ENCODE measurements at places on chromosomes 5 and 9.

- DNase-seq, result no peak
Observed at GRCh38 chr9:76161541-76161940, 232.7 kb downstream of the RFK start.

DNA sequence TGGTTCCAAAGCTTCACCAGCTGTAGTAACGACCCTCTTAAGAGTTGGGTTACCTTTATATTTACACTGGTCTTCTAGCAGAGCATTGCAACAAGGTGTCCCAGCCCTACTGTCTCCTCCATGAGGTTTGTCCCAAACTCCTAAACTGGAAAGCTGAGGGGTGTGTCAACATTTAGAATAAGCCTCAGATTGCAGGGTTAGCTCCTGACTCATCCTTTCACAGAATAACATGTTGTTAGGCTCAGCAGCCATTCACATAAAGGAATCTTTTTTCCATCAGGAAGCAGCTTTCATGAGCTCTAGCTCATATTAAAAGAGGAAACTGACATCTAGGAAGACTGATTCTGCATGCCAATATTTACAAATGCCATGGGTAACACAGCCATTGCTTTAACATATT lies 238.7 kb downstream of the EFNA5 start:
- no peak for DNase-seq

DNA sequence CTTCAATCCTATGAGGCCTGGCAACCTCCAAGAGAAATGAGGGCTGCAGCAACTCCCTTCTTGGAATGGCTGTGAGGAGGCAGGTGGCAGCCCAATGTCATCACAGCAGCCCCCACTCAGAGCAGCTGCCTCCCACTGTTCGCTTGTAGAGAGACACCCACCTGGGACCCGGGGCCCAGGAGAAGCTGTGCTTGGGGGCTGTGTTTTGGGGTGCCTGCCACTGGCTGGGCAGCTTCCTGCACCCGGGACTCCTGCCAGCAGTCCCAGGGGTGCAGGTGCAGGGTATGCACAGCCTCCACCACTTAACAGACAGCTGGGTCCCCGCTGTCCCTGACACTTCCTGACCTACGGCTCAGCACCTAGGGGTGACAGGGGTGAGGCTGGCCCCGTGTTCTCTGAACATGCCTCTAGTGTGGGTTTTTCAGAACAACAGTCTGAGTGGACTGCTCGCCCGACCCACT lies 26.2 kb downstream of the NIPAL4 start:
- DNase-seq, result no peak

GRCh38 chr9:116234081-116234480 lies 80.5 kb downstream of the PAPPA start:
- no peak for DNase-seq

DNA sequence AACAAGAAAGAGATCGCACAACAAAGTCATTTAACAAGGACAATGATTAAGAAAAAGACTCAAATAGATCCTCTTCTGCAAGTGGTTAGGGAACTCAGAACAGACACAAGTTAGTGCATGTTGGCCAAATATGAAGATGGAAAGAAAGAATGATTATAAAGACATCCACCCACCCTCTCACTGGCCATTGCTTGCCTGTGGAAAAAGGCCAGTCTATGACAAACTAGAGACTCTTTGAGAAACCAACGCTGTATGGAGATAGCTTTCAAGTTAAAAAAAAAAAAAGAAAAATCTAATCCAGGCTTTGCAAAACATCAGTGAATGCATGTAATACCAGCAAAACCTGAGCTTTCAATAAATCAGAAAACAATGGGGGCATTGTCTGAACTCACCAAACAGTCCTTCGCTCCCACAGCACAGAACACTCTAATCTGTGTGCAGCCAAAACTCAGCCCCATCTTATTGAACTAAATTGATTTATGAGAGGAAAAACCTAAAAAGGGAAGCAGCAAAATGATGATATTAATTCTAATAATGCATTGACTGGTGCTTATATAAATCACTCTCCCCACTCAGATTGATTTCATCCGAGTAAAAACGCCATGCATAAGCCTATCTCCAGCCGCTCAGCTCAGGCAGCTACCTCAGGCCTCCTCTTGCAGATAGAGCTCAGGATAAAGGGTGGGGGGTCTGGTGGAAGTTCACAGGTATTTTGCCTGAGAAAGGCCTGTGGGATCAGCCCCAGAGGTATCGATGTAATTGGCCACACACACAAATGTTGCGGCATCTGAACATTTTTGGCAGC lies 547.1 kb downstream of the CCDC171 start:
- no peak for DNase-seq

GRCh38 chr5:27290172-27290571 lies 251.8 kb upstream of the CDH9 start:
- no peak for DNase-seq

GRCh38 chr5:155562158-155562557 lies 548.6 kb downstream of the KIF4B start:
- DNase-seq, result no peak

DNA sequence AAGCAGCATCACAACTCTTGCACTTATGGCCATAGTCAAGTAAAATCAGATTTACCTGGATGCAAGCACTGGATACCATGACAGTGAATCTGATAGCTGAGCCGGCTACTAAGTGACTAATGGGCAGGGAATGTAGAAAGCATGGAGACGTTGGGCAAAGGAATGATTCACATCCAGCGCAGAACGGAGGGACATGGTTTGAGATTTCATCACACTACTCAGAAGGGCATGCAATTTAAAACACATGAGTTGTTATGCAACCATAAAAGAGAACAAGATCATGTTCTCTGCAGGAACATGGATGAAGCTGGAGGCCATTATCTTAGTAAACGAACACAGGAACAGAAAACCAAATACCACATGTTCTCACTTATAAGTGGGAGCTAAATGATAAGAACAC lies 169.1 kb upstream of the PIK3R1 start:
- no peak for DNase-seq

DNA sequence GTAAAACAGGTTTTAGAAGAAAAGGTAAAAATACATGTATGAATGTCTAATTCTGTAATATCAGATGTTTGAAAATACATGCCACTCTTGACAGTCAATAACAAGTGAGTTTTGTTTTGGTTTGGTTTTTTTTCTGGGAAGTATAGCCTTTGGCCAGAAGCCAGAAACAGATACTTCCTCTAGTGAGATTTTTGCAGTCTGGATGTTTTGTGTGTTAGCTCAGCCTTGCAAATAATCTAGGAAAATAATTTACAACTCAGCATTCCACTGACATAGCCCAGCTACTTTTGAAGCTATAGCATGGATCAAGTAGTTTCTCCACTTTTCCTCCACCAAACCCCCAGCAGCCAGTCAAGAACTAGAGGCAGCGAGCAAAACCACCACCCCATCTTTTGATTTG lies 56.7 kb downstream of the SLC1A1 start:
- DNase-seq, result no peak

DNA sequence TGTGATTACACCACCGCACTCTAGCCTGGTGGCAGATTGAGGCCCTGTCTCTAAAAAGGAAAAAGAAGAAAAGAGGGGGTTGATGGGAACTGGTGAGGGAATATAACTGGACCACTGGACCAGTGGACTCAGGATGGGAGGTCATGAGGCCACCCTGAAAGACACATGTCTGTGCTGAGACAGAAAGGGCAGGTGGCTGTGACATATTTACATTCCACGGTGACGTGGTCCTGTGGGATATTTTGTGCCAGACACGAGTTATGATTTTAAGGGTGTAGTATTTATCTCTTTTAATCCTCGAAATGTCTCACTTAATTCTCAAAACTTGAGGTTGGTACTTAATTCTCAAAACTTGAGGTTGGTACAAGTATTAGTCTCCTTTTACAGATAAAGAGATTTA lies 32.9 kb downstream of the LHX2 start:
- DNase-seq, result no peak

GRCh38 chr9:79667120-79667519 lies 95.4 kb downstream of the TLE4 start:
- no peak for DNase-seq

DNA sequence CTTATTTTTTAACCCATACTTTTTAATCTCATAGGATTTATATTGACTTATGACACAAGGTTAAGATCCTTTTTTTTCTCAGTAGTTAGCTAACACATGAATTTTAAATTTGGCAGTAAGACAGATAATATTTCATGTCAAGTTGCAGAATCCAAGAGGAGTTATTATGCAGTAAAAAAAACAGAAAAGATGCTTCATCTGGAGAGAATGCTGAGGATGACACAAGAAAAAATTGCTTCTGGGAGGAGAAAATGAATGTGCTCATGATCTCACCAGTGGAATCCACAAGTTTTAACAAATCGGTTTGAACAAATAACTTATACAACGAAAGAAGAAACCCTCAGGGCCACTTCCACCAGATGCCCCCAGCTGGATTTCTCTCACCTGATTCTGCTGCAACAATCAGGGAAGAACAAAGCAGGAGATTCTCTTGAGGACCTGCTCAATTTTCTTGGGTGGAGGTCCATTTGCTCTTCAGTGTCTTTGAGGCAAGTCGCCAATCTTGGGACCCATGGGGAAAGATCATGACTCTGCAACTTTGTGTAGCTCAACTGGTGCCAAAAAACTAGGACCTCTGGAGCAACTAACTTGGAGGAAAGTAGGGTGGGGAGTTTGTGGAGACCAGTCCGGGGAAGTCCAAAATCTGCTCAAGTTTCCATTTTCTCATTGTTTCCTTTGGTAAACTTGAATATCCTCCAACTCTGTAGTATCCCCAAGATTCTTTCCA lies 50.5 kb upstream of the TNFSF15 start:
- no peak for DNase-seq

DNA sequence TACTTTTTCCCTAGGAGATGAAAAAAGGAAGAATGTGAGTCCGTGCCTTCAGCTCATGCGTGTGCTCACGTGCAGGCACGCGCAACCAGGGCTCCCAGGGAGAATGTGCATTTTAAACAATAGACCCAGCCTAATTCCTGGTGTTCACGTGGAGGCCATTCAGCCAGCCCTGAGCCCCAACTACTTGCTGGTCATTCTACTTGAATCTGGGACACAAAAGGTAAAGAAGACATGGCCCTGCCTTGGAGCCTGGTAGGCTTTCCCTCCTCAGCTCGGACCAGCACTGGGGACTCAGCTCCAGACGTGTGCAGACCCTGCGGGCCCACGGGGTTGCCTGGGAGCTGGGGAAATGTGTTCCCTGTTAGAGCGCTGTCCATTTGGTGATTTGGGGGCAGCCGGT lies 125.5 kb downstream of the MVB12B start:
- no peak for DNase-seq

GRCh38 chr9:113929634-113930389 lies 53.7 kb downstream of the ZNF618 start:
- DNase-seq, result no peak

DNA sequence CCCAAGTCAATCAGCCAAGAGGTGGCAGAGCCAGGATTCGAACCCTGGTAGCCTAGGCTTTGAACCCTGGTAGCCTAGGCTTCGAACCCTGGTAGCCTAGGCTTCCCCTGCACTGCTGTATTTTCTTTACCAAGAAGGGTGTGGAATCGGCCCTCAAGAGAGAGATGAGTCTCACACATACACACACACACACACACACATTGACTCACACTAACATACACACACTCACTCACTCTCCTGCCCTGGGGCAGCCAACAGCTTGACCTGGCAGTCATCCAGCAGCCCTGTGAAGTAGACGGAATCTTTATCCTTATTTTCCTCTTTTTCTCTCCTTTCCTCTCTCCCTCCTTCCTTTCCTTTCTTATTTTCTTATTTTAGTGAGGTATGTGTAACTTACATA lies 55.4 kb upstream of the RPL26L1 start:
- DNase-seq, result no peak

DNA sequence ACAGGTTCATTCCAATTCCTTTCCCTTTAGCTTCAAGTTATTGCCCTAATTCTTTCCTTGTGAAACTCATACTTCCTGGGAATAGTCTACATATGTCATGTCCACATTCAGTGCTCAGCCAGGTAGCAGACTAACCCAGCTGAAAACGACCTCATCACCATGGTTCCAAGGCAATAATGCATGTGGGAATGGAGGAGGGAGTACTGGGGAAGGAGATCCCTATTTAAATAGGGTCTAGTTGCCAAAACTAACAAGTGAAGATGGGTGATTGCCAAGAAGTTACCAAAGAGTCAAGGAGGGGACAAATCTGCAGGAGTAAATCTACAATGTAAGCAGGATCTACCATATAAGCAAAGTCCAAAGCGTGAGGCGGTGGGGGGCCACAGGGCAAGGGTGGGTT lies 47.3 kb upstream of the MCTP1 start:
- no peak for DNase-seq

DNA sequence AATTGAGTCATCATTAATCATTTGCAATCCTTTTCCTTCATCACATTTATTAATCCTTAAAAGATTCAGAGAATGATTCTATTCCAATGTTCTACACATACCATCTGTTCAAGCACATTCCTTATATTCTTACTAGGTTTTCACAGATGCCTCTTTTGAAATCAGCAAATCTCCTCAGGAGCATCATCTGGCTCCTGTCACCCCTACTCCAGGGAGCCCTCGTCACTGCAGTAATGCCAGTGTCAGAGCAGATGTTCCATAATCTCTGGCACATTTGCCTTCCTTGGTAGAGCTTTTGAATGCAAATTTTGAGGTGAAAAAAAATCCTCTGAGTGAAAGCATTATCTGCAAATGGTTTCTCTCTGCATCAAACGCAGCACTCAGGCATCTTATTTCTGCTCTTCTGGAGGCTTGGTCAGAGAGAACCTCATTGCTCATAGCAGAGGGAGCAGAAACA lies 7.6 kb upstream of the KCNV2 start:
- DNase-seq, result no peak

- DNase-seq, result no peak
Observed at GRCh38 chr5:181088289-181088688, 42.7 kb downstream of the OR2V1 start.

GRCh38 chr9:91992461-91993041 lies 42.5 kb upstream of the ROR2 start:
- DNase-seq, result no peak

DNA sequence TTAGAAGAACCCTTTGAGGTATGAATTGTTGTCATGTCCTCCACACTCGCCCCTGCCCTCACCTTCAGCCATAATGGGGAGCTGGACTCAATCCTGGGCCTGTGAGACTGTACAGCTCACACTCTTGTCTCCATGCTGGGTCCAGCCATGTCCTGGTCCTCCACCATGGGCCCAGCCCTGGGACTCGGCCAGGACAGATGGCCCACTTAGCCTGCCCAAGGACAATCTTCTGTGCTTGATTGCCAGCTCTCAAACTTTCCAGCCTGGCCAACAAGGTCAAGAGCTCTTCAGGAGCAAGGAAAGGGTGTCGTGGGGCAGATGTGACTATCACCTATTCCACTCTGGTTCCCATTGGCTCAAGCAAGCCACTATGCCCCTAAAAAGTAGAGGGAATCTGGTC lies 90.8 kb downstream of the HRH2 start:
- no peak for DNase-seq

- no peak for DNase-seq
Observed at GRCh38 chr9:130402243-130402642, 42.5 kb upstream of the ASS1 start.

All from activated naive CD8-positive, alpha-beta T cell treated with anti-CD3 and anti-CD28 coated beads, Interleukin-2, amount 50 U/mL, for 16 hours (primary cell).